ENCODE measurements at places on chromosomes 13 and 19. TPM values are rescaled to one million over a fixed set of nuclear protein-coding genes. Genes with fewer than 3 reads are reported as not detected.

Gene RPS19
- 3,437 TPM for total RNA-seq

Gene TM9SF2
- total RNA-seq = 55.8 TPM

Gene FUT2
- not detected for total RNA-seq

Gene GTPBP3
- 122 TPM for total RNA-seq

Gene FCGBP
- total RNA-seq = 3.0 TPM

Gene SYNGR4
- total RNA-seq = not detected

Gene ASPDH
- not detected for total RNA-seq

DNA sequence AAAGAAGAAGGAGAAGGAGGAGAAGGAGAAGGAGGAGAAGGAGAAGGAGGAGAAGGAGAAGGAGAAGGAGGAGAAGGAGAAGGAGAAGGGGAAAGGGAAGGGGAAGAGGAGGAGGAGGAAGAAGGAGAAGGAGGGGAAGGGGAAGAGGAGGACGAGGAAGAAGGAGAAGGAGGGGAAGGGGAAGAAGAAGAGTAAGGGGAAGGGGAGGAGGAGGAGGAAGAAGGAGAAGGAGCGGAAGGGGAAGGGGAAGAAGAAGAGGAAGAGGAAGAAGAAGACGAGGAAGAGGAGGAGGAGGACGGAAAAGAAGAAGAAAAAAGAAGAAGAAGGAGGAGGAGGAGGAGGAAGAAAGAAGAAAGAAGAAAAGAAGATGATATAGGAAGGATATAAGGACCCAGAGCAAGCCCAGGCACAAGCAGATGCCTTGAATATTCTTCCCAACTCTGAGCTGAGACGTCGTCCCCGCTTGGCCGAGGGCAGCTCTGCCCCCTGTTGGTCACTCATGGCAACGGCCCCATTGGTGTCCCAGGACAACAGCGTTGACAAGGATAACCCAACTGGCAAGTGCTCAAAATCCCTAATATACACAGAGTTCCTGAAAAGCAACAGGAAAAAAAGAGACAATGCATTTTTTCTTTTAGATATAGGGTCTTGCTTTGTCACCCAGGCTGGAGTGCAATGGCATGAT lies 30.6 kb upstream of the IGSF23 start:
- DNase-seq = no peak

DNA sequence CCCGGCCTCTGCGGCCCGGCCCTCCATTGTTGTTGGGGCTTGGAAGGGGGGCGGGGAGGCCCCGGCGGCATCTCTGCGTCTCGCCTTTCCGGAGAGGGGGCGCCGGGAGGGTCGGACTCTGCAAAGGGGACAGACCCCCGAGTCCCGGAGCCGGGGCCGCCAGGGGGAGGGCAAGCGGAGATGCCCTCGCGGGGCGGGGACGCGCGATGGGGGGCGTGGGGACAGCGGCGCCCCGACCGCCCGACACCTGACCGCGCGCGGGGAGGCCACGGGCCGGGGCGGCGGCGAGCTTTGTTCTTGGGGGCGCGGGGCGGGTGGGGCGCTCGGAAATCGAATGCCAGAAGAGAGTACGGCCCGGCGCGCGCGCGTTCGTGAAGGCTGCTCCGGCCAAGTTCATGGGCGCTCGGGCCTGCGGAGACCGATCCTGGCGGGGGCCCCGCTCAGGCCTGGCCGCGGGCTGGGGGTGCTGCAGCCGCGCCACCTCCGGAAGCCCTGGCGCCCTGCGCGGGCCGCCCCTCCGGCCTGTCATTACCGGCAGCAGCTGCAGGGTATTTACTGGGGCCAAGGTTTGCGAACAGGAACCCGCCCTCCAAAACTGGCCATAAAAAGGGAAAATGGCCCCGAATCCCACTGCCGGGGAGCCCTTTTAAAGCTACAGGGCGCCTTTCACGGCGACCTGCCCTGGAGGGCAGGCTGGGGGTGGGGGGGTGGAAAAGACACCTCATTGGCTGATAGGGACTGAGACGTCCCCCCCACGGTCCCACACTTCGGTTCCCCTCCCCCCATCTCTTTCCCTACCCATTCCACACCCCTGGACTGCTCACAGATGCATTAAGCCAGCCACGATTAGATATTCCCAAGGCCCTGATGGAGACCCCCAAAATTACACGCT lies 11.1 kb upstream of the NANOS3 start:
- DNase-seq = no peak

DNA sequence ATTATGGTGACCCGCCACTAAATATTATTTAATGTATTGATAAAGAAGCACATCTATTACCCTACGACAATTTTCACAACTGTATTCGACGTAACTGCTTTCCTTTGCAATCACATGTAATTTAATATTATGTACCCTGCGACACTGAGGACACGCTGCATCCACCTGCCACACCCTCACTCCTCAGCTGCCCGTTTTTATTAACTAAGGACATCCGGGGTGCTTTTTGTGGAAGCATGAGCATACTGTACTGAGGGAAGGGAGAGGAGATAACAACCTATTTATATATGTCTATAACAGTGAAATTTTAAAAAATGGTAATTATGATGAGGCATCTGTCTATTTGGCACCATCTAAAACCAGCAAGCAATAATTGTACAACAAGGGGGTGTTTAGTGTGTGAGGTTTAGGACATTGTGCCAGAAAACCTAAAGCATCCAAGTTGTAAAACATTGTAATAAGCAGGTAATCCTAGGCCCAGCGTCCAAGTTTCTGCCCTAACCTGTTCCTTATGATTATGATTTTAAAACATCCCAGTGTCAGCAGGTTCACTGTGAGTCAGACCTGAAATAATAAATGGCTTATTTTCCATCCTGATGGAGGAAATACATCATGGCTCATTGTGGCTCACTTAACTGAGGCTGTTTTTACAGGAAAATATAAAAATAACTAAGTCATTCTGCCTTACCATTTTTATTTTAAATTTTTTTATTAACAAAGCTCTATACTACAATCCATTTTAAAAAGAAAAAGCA lies 56.3 kb downstream of the FOXO1 start:
- no peak for DNase-seq

GRCh38 chr19:12996406-12997094 lies 1.3 kb downstream of the NFIX start:
- no peak for DNase-seq

- DNase-seq = no peak
Measured at GRCh38 chr13:105672881-105673280, 862.6 kb downstream of the EFNB2 start.

DNA sequence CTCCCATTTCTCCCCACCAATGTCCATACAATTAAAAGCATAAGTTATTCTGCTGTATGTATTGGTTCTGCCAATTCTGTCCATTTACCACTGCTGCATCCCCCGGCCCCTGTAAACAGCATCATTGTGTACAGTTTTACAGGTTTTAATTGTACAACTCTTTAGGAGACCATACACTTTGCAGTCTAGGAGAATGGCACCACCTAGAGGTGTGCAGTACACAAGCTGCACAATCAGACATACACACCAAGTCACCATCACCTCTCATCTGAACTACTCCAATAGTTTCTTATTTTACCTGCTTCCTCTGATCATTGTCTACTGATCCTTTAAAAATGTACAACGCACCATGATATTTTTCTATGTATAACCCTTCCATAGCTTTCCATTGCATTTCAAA lies 855.9 kb upstream of the KLHL1 start:
- DNase-seq = no peak

GRCh38 chr13:31236211-31236786 lies 36.5 kb downstream of the B3GLCT start:
- DNase-seq = no peak

GRCh38 chr13:27659145-27659865 lies 37.6 kb downstream of the POLR1D start:
- no peak for DNase-seq

DNA sequence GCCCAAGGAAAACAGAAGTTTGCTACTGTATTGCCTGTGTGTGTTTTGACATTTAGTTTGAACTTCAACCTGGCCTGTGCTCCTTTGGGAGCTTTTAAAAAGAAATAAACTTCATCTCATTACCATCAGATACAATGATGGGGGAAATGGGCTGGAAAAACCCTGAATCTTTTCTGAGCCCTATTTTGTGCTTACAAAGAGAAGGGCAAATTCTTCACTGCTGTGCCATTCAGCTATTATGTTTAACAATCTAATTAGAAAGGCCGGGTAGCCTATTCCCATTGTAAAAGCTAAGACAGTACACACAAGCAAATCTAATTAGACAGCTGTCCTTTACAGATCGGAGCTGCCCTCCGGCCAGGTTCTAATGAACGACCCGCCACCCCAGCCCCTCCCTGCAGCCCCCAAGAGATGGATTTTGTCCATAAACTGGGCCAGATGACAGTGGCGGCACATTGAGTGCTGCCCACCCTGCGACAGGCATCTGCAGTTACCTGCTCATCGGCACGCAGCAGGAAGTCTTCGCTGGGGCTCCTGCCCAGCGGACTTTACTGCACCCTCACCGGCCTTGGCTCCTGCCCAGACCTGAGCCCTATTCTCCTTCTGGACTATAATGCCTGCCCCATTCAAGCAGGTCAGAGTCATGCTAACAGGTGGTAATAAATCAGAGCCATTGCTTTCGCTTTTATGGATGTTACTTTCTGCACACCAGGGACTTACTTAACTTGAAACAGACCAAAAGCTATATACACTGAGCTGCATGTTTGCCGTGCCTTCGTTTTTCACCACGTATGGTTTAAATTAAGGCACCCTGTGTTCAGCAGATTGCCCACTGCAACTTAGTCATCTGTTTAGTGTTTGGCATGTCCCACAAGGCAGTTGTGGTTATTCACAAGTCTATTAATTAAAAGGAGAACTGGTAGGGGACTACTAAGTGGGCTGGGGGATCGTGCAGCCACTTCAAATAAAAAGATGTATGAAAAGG lies 549.6 kb downstream of the FGF9 start:
- no peak for DNase-seq

DNA sequence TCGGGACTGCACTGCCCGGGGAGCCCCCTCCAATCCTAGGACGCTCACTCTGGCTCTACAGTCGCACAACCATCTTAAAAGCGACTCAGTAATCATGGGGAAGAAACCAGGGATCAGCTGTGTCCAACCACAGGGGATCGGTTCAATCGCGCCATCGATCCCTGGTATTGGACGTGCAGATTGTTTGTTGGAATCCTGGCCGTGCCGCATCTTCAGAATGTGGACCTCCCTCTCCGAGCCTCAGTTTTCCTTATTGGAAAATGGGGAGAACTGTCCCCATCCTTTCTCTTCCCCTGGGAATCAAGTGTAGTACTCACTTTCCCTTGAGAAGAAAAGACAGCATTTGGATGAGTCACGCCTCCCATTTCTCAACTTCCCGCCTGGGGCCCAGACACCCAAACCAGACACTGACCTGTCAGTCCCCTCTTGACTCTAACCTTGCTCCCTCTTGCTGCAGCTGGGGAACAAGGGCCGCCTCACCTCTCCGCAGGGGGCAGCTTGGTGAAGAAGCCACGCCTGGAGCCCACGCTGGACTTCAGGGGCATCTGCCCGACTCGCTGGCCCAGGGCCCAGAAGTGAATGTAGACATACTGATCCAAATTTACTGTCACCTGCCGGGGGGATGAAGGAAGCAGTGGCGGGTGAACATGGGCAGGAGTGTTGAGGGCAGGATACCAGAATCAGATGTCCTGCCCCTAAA lies 17.6 kb downstream of the EMP3 start:
- DNase-seq = no peak

DNA sequence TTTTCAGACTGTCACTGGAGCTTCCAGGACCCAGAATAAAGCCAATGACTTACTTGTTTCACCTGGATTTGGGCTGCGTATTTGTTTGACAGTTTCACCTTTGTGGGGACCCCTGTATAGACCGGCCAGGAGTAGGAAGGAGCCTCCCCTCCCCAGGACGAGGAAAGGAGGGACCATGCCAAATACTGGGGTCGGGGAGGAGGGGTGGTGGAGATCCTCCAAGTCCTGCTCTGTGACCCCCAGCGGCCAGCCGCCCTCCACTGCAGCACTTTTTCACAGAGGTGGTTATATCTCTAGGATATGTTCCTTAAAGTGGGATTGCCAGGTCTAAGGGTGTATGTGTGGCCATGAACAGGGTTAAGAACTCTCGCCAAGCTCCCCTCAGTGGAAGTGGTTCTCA lies 25.7 kb upstream of the ZNF492 start:
- no peak for DNase-seq

Measured in activated T-cell treated with anti-CD3 and anti-CD28 coated beads, Interleukin-2, amount 50 U/mL, for 4 hours (primary cell).